ENCODE measurements at places on chromosomes 7 and 10.

- no peak for DNase-seq
Observed at GRCh38 chr10:6068006-6068405, 5.8 kb upstream of the IL2RA start.

GRCh38 chr10:124560377-124561105 is 98.9 kb downstream of the LHPP start:
- DNase-seq, result no peak

- no peak for DNase-seq
Observed at GRCh38 chr7:10998996-10999757, 25.5 kb downstream of the PHF14 start.

GRCh38 chr10:131824371-131825149 is 76.2 kb upstream of the PPP2R2D start:
- DNase-seq, result no peak

DNA sequence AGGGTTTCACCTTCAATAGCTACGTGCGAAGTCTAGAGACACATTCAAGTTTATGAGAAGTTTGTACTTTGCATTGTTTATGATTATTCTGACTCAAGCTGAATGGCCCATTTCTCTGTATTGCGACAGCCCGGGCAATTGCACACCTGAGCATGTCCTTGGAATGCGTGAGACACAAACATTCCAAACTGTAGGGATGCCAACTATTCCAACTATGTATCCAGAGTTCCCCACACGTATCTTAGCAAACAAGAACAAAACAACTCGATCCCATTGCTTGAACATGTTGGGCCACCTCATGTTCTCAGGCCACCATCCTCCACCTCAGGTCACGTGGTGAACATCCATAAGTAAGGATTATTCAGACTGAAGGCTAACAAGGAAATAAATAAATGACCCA is 51.4 kb upstream of the EGFR start:
- DNase-seq, result no peak

GRCh38 chr7:129828989-129829736 is 123.6 kb downstream of the UBE2H start:
- DNase-seq, result no peak

DNA sequence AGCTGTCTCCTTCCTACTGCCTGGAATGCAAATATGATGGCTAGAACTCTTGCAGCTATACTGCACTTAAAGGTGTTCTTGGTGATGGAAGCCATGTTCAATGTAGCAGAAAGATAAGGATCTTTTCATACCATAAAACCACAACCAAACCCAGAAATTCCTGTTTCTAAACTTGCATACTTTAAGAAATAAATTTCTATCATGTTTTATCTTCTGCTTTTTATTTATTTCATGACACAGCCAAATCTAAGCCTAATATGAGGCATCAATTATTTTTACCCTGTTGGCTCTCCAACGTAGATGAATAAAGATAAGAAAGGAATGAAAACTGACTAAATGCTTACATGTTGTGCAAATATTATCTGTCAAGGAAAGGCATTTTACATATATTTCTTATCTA is 224.1 kb downstream of the DOCK4 start:
- DNase-seq, result no peak

DNA sequence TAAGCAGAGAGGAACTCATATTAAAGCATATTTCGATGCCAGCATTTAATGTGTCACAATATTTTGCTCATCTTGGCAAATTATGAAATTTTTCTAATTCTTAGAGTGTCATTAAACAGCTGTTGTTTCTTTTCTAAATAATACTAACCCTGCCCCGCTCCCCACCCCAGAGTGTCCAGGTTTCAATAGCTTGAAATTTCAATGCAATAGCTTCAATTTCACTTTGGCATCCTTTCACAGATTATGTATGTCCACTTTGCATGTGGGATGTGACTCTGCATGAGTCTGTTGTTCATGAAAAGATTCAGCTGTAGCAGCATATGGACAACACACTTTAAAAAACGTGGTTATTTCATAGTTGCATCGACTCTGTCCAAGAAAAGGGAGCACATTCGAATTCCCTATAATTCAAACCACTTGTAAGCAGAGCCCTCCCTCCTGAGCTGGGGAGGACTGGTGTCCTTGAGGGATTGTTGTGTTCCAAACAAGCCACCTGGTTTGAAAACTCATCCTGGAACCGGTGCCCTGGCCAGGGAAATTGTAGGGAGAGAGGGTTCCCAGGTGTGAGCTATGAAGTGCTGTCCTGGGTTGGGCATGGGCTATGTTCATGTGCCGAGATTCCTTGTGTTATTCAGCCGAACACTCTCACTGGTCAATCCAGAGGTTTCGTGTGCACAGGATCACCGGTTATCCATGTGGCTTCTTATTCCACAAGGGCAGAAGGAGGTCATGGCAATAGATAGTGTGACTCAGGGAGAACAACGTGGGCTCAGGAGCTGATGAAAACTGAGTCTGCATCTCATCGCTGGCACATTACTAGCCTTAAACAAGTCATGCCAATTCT is 64.6 kb upstream of the CREB5 start:
- DNase-seq, result no peak

Measured in HAP-1 (cell line).